ENCODE measurements at places on chromosomes 7 and 10.

DNA sequence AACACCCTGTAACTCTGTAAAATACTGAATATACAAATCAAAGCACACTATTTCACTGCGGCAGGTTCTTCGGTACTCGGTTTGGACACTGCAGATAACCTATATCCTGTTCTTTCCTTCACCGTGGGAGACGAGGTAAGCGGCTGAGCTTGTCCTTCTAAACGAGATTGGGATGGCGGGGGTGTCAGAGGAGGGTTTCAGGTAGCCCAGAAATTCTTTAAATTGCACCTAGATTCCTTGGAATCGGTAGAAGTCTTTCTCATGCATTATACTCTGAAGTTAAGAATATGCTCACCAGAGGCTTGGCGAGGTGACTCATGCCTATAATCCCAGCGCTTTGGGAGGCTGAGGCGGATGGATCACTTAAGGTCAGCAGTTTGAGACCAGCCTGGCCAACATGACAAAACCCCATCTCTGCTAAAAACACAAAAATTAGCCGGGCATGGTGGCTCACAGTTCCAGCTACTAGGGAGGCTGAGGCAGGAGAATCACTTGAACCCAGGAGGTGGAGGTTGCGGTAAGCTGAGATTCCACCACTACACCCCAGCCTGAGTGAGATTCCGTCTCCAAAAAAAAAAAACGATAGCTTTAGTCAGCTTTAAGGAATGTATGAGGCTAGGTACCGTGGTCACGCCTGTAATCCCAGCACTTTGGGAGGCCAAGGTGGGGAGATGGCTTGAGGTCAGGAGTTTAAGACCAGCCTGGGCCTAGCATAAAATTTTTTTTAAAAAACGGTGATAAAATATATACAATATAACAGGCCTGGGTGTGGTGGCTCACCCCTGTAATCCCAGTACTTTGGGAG is 10.1 kb upstream of the LAT2 start:
- DNase-seq = no peak

GRCh38 chr7:25765110-25765655 is 386.8 kb upstream of the NFE2L3 start:
- DNase-seq = no peak

- no peak for DNase-seq
Observed at GRCh38 chr10:11933577-11934223, 108.9 kb downstream of the UPF2 start.

DNA sequence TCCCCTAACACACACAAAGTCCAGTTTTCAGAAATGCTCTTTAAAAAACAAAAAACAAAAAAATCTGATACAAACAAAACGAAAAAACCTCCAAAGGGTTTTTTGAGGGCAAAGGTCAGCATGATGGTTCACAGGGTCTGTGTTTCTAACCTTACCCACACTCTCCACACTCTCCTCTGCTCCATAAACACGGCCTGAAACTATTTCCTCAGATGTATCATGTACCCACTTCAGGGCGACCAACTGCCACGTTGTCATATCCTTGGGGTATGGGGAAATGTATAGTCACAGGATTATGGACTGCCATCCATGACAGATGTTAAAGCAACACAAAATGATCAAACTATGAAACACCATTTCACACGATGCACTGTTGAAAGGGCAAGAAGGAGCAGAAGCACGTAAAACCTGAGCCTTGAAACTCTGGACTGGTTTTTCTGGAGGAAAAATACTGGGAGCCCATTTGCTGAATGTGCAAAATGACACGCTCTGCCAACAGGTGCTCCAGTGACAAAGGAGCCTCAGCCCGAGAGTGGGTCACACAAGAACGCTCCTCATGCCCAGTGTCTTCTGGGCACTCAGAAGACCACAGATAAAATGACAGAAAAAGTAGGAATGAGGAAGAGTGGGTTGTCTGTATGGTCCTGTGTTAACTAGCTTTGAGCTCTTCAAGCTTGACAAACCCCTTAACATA is 15.8 kb downstream of the NAPEPLD start:
- DNase-seq = no peak

- DNase-seq = no peak
Observed at GRCh38 chr10:49526619-49527018, 12.3 kb downstream of the ERCC6 start.

GRCh38 chr10:86693721-86694369 is 25.5 kb downstream of the LDB3 start:
- DNase-seq = peak; percentile 26

- no peak for DNase-seq
Observed at GRCh38 chr7:34675749-34676374, 17.8 kb downstream of the NPSR1 start.

DNA sequence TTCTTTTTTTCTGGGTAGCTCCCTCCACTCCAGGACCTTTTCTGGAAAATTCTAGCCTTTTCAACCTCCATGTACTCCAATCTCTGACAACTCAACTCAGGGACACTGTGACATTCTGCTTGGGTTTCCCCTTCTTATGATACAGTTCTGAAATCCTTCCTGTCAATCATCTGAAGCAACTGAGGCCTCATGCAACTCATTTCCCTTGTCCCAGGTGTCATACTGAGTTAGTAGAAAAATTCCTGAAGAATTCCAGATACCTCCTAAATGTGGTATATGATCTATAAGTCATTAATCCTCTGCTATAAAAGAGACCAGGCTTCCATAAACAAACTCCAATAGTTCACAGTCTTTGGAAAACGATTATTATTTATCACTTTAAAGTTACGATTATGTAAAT is 43.0 kb upstream of the MYO3A start:
- no peak for DNase-seq

DNA sequence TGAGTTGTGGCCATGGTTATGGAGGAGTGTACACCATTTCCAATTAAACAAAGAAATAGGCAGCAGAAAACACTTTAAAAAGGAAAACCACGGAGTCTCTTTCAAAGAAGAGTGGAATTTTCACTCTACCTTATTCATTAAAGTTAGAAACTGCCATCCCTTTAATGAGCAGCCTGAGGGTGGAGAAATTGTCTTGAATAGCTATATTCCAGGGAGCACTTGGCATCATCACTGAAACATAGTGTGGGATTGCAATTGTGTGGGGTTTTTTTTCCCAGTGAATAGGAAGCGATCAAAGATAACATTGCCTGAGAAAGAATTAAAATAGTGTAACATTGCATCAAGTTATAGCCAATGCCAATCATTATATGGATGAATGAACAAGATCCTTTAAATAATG is 191.6 kb downstream of the TEX36 start:
- no peak for DNase-seq

GRCh38 chr10:88922041-88922440 is 30.5 kb downstream of the ACTA2 start:
- no peak for DNase-seq

- DNase-seq = no peak
Observed at GRCh38 chr10:131785121-131785460, 115.7 kb upstream of the PPP2R2D start.

- peak; percentile 34 for DNase-seq
Observed at GRCh38 chr7:11404355-11404754, 427.6 kb downstream of the THSD7A start.

GRCh38 chr7:96084881-96085553 is 236.9 kb downstream of the SLC25A13 start:
- DNase-seq = no peak

GRCh38 chr7:36153571-36154097 is 580 bp downstream of the EEPD1 start:
- DNase-seq = no peak

DNA sequence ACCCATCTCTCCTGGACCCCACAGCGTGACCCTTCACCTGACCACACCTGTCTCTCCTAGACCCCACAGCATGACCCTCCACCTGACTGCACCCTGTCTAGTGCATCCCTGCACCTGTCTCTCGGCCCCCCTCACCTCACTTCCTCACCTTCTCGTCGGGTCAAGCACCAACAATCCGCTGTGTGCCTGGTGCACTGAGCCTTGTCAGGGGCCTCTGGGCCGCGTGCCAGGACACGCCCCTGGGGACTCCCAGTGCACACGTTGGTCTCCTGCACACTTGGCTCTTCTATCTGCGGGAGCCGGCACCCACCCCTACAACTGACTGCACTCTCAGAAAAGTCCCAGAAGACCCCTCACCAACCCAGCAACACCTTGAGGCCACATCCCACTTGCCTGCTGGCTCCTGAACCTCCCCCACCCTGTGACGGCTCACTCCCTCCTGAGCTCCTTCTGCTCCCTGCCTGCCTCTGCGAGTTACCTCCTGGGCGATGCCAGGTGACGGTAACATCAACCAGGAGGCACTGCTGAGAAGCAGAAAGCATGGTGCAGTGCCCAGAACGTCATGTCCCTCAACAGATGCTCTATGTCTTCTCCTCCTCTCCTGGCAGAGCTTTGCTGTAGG is 147.6 kb downstream of the DIP2C start:
- DNase-seq = no peak

- no peak for DNase-seq
Observed at GRCh38 chr7:65454469-65454868, 80.8 kb downstream of the ZNF92 start.

DNA sequence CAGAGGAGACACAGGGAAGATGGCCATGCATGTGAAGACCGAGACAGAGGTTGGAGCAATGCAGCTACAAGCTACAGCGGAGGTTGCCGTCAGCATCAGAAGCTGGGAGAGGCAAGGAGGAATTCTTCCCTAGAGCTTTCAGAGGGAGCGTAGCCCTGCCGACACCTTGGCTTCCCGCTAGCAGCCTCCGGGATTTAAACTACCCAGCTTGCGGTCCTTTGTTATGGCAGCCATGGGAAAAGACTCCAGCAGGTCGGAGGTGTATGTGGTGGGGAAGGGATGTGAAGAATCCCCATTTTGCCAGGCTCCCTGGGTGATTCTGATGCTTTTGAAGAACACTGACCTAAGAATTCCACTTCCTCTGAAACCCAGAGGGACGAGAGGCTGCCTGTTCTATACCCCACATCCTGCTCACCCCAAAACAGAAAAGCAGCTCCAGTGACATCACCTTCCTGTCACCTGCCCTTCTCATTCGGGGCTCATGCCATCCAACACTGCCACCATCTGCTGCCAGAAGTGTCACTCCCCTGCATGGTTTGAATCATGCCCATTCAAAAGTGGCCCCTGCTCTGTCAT is 3.3 kb upstream of the SEPHS1 start:
- DNase-seq = peak; percentile 75

GRCh38 chr7:139737221-139738100 is 40.3 kb downstream of the HIPK2 start:
- DNase-seq = peak; percentile 43

DNA sequence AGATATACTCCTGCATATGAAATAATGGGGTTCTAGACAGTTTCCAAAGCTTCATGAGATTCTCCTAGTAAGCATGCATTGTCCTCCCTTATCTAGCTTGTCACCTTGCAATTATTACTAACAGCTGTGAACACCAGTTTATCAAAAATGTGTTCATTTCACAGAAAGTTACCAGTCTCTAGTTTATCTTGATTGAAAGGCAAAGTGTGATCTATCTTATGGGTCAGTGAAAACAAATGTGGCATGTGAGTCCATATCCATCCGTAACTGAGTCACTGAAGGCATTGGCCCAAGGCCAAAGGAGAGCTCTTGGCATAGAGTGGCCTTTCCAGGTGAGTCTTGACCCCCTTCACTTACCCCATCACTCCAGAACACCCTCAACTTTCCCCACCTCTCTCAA is 53.2 kb downstream of the GSAP start:
- no peak for DNase-seq

DNA sequence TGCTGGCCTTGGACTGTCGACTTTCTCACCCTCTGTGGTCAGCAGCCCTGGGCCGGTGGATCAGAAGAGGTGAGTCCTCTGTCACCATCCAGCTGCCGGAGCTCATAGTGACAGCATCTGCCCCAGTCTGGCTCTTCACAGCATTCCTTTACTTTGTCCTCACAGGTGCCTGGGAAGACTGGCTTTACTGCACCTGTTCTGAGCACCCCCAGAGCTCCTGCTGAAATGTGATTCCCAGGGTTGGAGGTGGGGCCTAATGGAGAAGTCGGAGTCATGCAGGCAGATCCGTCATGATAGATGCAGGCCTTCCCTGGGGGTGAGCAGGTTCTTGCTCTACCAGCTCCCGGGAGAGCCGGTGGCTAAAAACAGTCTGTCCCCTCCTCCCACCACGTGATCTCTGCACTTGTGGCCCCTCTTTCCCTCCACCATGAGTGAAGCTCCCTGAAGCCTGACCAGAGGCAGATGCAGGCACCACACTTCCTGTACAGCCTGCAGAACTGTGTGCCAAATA is 171.5 kb downstream of the ZMYND11 start:
- no peak for DNase-seq

- no peak for DNase-seq
Observed at GRCh38 chr7:98387131-98387530, 13.8 kb downstream of the BAIAP2L1 start.

GRCh38 chr10:71035511-71036296 is 147.3 kb upstream of the PCBD1 start:
- DNase-seq = no peak

DNA sequence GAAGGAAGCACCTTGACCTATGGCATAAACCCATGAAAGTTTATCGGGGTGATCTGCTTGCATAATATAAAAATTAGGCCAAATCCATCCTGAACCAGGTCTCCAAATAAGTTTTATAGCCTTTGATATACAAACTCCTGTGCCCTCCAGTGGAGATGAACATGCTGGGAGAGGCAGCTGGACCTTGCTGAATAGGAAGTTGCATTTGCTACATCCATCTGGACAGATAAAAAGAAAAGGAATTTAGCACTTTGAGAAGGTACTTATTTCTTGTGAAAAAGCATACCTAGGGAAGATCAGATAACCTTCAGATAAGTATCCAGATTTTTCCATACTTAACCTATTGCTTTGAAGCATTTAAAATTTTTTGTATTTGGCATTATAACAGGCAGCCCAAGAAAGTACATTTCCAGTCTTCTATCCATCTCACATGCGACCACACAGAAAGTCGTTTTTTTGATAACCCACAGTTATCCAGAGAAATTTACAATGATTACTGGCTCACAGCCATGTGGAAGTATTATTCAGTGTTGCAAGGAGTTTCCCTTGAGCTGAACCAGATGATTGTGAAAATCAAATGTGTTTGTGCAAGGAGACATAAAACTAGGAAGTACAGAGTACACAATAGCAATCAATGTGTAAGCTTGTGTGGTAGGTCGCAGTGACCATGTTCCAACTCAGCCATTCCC is 124.4 kb upstream of the STK17A start:
- no peak for DNase-seq

GRCh38 chr10:67780759-67781538 is 57.0 kb downstream of the DNAJC12 start:
- no peak for DNase-seq

GRCh38 chr7:84092207-84092606 is 102.4 kb downstream of the SEMA3A start:
- DNase-seq = no peak

DNA sequence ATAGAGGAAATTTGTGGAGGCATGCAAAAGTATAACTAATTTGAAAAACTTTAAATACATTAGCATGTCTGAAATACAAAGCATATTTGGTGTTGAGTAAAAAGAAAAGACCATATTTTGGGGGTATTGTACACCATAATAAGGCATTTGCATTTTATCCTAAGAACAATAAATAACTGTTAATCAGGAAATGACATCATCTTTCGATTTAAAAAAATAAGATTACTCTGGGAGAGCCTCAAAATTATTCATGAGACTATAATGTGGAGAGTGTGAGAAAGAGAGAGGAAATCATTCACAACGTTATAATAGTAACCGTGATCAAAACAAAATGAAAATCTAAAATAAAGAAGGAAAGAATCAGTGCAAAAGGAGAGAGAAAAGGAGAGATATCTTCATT is 712.3 kb upstream of the POT1 start:
- DNase-seq = no peak
